Activated T-helper 1 cell treated with Interleukin-2 at 50 U/mL for 16 hours (primary cell): ENCODE measurements at places on chromosomes 2 and 18.

GRCh38 chr2:142254031-142254430 lies 123.2 kb upstream of the LRP1B start:
- no peak for DNase-seq

- no peak for DNase-seq
Observed at GRCh38 chr2:181294979-181295378, 162.2 kb upstream of the ITGA4 start.

- DNase-seq: no peak
Observed at GRCh38 chr2:233060980-233061590, 943 bp downstream of the INPP5D start.

- no peak for DNase-seq
Observed at GRCh38 chr2:151729415-151729811, 4.9 kb downstream of the NEB start.

- no peak for DNase-seq
Observed at GRCh38 chr2:202716114-202716718, 81.4 kb downstream of the FAM117B start.

- DNase-seq: no peak
Observed at GRCh38 chr2:161425728-161426454, 9.8 kb downstream of the TBR1 start.

- DNase-seq: no peak
Observed at GRCh38 chr2:224155896-224156295, 116.8 kb upstream of the SERPINE2 start.

DNA sequence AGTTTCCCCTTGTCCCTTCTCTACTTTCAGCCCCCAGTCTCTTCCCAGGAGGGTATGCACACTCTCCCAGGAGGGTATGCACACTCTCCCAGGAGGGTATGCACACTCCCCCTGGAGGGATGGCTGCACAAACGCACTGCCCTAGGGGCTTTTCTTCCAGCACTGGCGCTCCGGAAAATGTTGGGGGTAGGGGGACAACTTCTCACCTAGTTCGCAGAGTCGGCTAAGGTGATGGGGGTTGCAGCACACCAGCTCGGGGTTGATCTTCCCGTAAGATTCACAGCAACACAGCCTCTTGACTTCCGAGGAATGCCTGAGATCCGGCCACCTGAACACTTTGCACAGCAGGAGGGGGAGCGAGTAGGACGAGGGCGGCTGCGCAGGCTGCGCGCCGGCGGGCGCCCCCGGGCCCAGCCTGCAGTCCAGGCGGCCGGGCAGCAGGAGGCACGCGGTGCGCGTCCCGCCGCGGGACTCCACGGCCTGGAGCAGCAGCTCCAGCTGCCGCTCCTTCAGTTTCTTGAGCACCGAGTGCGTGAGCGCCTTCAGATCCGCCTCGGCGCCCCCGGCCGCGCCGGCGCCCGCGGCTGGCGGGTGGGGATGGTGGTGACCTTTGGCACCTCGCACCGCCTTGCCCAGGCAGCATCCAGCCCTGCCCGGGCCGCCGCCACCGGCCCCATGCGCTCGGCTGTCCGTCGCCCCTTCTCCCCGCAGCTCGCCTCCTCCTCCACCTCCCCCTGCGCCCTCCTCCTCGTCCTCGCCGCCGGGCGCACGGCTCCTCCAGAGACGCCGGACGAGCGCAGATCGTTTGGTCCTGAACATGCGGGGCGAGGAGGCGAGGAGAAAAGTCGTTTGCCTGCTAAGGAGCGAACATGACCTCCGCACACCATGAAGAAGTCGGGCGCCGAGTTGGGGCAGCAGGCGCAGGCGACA lies 894 bp downstream of the SMAD7 start:
- DNase-seq: peak; percentile 28

DNA sequence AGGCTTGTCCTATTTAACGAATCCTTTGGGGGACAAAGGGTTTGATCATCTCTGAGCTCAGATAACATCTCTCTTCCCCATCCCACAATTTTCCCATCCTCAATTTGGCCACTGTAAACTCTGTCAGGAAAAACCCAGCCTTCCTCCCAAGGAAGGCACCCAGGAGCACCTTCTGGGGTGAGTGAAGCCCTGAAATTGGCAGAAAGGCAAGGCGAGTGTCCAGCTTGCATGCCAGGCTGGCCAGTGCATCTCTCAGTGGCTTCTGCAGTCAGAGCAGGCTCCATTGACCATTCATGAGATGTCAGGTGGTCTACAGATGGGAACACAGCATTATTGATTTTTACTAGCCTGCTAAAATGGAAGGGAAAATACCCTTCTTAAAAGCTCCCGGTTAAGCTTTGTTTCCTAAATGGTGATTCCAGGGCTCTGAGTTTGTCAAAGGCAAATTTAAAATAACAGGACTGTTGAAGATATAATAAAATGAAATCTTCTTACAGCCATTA lies 83.2 kb upstream of the BOD1L2 start:
- no peak for DNase-seq

GRCh38 chr18:40056079-40056692 lies 1898.8 kb upstream of the PIK3C3 start:
- no peak for DNase-seq

GRCh38 chr18:34794348-34794747 lies 84.2 kb downstream of the DTNA start:
- no peak for DNase-seq

DNA sequence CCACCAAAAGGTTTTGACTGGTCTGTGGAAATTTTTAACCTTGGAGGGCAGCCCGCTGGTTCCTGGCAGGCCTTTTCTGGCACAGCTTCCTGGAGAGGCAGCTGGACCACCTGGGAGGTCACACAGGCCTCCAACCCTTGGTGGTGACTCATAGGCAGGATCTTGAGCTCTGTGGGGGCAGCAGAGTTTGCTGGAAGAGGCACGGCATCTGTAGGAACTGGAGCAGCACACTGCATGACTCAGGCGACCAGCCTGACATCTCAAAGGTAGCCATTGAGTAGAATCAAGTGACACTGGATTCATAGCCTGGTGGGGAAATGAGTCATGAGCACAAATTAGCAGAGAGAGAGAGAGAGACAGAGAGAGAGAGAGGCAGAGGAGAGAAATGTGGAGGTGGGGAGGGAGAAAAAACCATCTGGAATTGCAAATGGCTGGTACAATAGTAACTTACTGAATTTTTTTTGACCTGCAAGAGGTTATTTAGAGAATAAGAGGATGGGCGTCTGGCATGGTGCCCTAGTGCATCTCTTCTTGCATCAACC lies 57.4 kb downstream of the TRPM8 start:
- no peak for DNase-seq

GRCh38 chr2:232422051-232422450 lies 15.4 kb downstream of the ALPG start:
- DNase-seq: no peak

- DNase-seq: no peak
Observed at GRCh38 chr2:212109792-212110680, 428.6 kb downstream of the ERBB4 start.

GRCh38 chr2:58649756-58650155 lies 408.6 kb upstream of the FANCL start:
- no peak for DNase-seq

DNA sequence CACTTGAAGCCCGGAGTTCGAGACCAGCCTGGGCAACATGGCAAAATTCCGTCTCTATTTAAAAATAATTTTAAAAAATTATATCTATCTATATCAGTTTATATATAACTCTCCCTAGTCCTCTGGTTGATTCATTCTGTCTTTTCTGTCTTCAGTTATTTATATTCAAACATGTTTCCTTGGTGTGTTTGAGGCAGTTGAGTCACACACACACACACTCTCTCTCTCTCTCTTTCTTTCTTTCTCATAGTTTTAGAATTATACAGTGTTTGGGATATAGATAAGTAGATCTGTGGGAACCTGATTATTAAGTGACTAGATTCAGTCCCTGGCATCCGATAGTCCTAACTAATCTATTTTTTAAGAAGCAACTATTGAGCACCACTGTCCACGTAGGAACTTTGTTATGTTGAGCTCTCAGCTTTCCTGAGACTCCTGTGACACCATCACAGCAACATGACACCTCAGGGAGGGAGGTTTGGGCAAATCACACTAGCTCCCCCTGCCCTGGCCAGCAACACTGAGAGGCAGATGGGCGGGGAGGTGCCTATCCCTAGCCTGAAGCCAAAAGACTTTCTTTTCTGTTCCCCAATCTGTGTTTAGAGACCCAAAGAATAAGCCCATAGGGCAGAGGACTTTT lies 482.7 kb downstream of the DLGAP1 start:
- no peak for DNase-seq

DNA sequence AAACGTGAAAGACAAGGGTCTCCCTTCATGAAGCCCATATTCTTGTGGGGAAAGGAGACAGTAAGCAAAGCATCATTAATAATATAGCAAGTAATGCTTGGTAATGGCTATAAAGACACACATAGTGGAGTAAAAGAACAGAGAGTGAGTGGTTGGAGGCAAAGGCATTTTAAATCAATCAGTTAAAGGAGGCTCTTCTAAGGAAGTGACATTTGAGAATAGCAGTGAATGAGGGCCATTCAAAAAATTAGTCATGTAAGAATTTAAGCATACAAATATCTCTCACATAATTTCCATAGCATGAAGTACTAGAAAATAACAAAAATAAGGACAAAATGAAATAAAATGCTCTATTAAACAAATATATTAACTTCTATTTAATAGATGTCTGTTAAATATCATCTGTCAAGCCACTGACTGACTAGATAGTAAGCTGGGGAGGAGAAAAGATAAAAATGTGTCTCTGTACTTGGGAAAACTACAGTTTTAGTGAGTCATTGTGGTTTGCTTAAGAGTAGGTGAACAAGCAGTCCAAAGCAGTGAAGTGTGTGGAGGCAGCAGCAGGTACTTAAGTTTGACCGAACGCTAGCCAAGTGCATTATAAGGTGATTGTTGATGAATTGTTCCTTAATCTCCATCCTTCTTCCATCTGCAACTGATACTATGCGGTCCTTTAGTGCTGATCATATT lies 160.1 kb downstream of the PARD3B start:
- no peak for DNase-seq

- DNase-seq: no peak
Observed at GRCh38 chr2:60106836-60107529, 446.5 kb downstream of the BCL11A start.

GRCh38 chr18:11398625-11399024 lies 210.8 kb upstream of the SLC35G4 start:
- no peak for DNase-seq

DNA sequence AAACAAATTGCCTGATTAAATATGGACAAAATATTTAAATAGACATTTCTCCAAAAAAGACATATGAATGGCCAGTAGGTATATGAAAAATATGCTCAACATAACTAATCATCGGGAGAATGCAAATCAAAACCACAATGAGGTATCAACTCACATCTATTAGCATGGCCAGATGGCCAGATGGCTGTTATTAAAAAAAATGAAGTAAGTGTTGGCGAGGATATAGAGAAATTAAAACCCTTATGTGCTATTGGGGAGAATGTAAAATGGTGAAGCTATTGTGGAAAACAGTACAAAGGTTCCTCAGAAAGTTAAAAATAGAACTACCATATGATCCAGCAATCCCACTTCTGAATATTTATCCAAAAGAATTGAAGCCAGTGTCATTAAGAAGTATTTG lies 272.3 kb upstream of the ZNF804A start:
- DNase-seq: no peak

- DNase-seq: no peak
Observed at GRCh38 chr2:58540681-58541080, 299.6 kb upstream of the FANCL start.

GRCh38 chr18:45197526-45197970 lies 417.7 kb upstream of the SLC14A2 start:
- no peak for DNase-seq

DNA sequence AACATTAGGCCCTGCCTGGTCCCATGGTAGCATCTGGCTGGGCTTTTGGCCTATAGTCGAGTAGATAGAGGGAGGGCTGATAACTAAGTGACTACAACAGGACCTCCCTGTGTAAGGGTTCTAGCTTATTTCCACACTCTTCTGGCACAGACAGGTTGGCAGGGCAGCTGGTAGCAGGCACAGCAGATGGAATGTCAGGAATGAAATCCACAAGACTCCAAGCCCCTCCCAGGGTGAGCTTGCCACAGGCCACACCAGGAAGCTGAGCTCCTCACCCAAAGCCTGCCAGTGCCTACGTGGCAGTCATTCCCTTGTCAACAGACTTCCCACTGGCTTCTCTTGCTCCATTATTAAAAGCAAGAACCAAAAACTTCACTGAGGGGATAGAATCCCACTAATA lies 20.7 kb upstream of the C1QL2 start:
- no peak for DNase-seq

- no peak for DNase-seq
Observed at GRCh38 chr2:25854613-25855012, 23.7 kb downstream of the ASXL2 start.

- no peak for DNase-seq
Observed at GRCh38 chr18:48216639-48217257, 192.4 kb downstream of the ZBTB7C start.

GRCh38 chr2:159792036-159792435 lies 6.0 kb downstream of the CD302 start:
- no peak for DNase-seq
